Stimulated activated naive B cell treated with anti-CD40 and anti-IgM and Interleukin-4, amounts not matched to agents 10 μg/mL and 1 μg/mL and 100 μg/mL, for 72 hours (primary cell): ENCODE measurements at places on chromosomes 3 and 15.

- peak; percentile 46 for DNase-seq
Observed at GRCh38 chr3:18423401-18424212, 1.5 kb downstream of the SATB1 start.

- no peak for DNase-seq
Observed at GRCh38 chr15:81386947-81387346, 12.9 kb upstream of the TMC3 start.

DNA sequence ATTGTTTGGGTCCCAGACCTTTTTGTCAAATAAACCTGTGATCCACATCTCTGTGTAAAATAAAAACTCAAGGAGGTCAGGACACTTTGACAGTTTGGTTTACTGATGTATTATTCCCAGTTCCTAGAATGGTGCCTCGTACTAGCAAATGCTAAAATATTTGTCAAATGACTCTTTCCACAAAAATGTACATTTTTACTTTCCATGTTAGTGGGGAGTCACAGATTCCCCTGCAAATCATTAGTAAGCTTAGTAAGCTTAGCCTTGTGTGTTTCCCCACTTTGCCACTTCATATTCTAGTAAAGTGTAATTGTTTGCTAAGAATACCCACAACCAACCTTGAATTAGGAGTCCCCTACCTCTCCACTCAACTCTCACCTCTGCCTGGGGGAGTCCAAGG lies 2.4 kb upstream of the MAGI1 start:
- DNase-seq: no peak

DNA sequence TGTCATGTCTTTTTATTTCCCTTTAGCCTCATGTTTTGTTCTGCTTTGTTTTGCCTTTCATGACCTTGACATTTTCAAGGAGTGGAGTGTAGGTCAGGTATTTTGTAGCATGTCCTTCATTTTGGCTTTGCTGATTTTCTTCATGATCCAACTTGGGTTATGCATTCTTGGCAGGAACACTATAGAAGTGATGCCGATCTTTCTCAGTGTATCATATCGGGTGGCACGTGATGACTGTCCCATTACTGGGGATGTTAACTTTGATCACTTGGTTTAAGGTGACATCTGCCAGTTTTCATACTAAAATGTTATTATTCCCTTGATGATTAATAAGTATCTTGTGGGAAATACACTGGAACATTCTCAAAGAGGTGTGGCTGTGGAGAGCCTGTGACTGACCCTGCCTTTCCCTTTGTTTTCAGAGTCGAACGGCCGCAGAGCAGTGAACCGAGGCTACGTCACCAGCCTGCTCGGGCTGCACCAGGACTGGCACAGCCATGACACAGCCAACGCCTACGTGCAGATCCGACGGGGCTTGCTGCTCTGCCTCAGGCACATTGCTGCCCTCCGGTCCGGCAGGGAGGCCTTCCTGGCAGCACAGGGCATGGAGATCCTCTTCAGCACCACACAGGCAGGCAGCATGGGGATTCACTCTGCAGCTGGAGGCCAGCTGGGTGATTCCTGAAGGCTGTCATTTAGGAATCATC lies 167.7 kb downstream of the AGBL1 start:
- DNase-seq: no peak

DNA sequence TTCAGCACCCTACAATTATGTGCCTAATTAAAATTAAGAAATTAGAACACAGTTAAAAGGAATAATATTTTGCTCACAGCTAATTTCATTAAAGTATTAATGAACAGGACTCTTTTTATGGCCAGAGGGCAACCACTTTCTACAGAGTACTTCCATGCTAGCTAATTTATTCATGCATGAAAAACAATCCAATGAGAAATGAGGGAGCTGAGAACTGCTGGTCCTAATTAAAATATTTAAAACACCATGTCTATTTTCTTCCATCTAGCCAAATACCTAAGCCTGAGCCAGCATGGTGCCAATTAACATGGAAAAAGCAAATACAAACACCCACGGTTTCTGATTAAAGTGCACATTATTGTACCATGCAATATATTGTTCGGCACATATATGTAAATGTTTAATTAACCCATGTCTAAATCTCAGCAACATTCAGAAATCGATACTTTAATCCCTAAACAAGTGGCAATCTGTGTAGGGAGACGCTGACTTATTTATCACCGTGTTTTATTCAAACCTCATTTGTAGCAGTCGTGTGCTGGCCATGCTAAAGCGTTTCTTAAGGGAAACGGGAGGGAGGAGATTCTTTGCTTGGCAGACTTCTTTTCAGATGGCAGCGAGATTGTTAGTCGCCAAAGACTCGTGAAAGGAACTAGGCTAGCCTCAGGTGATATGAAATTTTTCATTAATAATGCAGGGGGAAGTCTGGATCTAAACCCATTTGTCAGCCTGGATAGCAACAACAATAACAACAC lies 193.5 kb downstream of the ANXA2 start:
- no peak for DNase-seq

DNA sequence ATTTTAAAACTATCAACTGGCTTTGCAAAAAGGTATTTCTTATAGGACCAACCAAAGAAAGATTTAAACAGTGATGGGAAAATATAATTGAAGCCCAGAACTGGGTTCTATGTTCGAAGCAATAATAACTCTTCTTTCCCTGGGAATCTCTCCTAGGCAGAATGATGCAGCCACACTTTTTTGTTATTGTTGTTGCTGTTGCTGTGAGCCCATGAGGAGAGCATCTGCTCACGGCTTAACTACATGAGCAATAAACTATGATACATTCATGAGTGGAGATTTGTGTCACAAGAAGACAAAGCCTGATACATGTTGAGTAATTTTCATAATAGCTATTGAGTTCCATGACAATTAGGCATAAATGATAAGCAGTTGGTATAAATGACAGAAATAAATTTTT lies 80.5 kb downstream of the CRTC3 start:
- DNase-seq: no peak

GRCh38 chr3:18334837-18335601 lies 90.1 kb downstream of the SATB1 start:
- DNase-seq: no peak

DNA sequence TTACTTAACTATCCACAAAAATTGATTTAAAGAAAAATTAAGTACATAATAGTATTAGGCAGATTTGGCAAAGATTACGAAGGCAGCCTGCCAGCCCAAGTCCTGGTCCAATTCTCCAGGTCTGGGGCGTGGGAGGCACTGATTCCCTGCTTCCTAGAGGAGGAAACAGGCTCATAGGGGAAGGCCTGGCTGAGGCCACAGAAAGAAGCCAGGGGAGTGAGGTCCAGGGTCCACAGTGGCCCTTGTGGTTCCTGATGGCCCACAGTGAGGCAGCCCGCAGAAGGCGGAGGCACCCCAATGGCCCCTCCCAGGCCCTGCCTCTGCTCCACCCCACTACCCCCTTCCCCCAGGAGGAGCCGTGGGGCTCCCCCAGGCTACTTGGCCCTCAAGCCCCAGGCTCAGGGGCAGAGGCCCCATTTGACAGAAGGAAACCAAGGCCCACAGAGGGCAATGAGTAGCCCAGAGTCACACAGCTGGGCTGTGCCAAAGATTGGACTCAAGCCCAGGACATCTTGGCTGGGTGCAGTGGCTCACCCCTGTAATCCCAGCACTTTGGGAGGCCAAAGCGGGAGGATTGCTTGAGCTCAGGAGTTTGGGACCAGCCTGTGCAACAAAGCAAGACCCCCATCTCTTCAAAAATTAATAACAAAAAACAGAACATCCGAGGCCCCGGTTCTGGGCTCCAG lies 21.0 kb downstream of the H1-8 start:
- no peak for DNase-seq

GRCh38 chr3:104788807-104789206 lies 577.9 kb upstream of the ALCAM start:
- DNase-seq: no peak

DNA sequence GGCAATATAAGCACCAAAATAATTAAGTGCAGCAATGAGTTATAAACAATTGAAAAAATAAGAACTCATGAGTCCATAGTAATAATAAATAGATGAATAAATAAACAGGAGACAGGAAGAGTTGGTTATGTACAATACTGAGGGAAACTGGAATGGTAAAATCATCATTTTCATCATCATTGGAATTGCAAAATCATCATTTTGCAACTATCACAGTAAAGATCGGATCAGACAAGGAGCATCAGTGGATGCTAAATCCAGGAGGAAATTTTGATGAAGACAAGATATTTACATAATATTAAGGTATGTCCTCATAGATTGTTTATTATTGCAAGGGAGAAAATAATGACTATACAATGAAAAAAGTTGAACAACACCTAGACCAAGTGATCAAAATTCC lies 38.8 kb upstream of the ACAN start:
- DNase-seq: no peak

DNA sequence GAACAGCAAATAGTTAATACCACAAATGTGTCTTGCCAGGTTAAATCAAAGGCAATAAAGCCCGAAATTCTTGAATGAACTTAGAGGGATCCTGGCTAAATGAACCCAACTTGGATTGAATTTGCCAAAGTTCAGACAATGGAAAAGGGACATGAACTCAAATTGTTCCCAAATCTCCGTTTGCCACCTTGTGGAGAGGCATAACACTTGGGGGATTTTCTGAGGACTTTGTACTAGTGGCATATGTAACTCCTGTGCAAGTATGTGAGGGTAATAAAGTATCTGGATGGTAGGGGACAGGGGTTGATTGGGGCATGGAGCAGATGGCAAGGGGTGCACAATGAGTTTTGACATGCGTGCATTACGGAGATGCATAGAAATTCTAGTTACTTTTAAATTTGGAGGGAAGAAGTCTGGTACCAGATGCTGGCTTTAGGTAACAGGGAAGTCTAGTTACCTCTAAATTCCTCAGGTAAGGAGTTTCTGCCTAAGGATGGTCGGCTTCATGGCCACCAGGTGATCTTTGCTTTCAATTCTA lies 1.2 kb upstream of the TCAIM start:
- DNase-seq: no peak

GRCh38 chr15:95857758-95858157 lies 472.7 kb upstream of the NR2F2 start:
- DNase-seq: no peak

GRCh38 chr3:52351762-52352368 lies 35.7 kb downstream of the DNAH1 start:
- no peak for DNase-seq

GRCh38 chr3:141276398-141276797 lies 44.8 kb downstream of the PXYLP1 start:
- DNase-seq: no peak

- no peak for DNase-seq
Observed at GRCh38 chr15:49023354-49023753, 22.9 kb downstream of the SECISBP2L start.

DNA sequence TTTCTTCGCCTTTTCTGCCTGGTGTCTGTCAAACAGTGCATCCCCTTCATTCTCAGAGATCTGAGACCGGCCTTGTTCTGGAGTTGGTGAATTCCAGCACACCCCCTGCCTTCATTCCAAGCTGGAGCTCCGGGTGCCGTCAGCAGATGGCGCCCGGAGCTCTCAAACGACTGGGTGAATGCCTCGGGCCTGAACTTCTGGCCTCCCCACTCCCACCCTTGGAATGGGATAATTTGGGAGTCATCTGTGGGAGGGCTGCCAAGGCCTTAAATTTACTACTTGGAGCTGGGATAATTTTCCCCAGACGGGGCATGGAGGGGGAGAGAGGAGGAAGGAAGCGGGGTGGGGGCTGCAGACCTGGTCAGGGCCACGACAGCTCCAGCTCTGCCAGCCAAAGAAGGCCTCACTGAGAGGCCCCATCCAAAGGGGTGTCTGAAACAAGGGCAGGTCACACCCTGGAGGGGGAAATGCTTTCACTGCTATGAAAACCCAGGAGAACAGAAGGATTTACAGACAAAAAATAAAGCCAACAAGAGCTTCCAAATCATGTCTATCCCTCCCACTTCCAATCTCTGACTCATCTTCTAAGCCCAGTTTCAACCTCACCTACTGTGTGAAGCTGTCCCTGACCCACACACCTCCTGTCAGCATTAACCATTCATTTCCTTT lies 187.9 kb downstream of the OPA1 start:
- no peak for DNase-seq

DNA sequence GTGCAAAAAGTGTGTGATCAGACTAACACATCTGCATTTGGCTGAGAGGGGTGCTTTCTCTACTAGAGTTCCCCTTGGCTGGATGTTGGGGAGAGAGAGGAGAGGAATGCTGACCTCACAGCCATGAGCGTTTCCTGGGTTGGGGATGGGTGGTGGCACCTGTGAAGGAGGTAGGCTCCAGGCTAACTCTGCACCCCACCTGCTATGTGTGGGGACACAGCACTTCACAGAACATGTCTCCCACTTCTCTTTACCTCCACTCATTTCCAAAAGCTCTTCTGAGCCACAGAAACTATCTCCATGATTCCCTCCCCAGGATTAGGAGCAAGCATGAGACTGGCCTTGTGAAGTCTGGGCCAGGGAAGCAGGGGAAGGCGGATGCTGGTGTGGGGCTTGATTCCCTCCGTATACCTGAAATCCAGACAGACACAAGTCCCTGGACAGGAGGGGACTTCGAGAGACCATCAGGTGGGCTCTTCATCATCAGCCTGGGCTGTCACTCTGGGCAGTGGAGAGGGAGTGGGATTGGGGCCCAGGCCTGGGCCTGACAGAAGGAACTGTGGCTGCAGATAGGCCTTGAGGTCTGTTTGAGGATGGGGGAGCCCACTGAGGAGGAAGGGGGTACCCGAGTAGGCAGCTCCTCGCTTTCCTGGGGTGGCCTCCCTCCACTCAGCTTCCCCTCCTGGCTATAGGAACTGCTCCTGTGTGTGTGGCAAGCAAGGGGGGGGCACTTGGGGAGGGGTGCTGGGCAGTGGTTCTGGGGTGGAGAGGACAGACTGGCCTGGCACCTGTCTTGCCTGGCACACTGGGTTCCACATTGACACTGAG lies 40.7 kb downstream of the FEM1B start:
- DNase-seq: no peak

GRCh38 chr15:88518903-88519302 lies 27.6 kb downstream of the DET1 start:
- no peak for DNase-seq

DNA sequence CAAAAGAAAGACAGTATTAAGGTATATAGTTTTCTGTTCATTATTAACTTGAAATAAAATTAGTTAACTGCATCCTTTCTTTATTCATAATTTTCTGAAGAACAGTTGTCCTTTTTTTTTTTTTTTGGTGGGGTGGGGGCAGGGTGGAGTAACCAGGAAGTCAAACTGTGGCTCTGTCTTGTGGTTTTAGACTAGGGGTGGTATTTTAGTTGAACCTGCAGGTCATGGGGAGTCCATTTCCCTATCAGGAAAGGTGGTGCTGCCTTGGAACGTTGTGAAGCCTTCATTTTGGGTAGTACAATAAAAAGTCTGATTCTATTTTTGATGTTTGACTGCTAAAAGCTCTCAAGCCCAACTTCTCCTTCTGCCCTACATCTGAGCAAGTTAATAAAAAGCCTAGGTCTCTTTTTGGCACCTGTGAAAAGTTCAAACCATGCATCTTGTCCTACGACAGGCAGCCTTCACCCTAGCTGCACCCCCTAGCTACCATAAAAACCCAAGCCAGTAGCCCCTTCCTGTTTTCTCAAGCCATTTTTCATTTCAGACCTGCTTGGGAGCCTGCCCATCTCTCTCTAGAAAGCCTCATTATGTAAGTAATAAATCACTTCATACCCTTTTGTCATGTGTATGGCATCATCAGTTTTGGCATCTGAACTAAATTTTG lies 31.2 kb upstream of the RIOX2 start:
- DNase-seq: no peak
